Stimulated activated CD4-positive, alpha-beta T cell treated with anti-CD3 and anti-CD28 coated beads, Interleukin-12 subunit alpha, Interleukin-12 subunit beta, amount 100 ng/mL, for 4 hours (primary cell): ENCODE measurements at places on chromosomes 6 and 20.

DNA sequence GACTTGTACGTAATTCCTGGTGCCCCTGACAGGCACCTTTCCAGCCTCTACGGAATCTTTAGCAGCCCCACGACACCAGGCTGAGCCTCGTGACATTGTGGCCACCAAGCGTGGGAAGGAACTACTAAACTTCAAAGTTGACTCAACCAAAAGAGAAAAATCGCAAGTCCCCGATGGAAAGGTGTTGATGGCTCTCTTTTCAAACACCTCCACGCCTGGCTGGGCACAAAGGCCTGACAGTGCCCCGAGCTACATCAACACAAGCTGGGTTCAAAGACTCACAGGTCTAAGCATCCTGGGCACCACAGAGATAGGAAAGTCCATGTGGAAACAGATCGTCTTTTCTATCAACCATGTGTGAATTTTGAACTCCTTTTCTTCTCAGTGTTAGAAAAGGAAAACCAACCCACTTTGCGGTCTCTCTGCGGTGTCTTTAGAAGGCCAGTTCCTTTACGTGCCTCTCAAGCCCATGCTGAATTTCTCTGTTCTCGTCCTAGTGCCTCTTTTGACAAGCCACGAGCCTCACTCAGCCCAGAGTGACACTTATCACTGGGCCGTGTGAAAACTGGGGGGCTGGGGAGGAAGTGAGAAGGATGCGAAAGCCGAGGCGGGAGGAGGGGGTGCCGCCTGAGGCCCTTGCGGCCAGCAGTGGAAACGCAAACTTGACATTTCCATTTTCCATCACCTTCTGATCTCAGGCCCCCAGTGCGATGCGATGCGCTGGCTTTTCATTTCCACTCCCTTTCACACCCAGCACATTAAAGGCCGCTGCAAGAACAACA is 59.4 kb downstream of the GFOD1 start:
- DNase-seq, result peak; percentile 67

DNA sequence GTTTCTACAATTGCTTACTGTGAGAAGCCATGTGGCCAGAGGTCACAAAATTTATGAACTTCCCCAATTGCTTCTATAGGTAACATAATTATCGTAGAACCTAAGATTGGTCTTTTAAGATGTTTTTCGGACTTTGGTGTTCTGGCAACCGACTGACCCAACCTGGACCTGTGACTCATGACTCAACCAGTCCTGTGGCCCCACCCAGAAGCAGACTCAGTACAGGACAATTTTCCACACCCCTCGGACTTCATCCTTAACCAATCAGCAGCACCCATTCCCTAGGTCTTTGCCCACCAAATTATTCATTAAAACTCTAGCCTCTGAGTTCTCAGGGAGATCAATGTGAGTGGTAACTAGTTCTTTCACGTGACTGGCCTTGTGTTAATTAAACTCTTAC is 26.4 kb upstream of the AKAP12 start:
- DNase-seq, result no peak

DNA sequence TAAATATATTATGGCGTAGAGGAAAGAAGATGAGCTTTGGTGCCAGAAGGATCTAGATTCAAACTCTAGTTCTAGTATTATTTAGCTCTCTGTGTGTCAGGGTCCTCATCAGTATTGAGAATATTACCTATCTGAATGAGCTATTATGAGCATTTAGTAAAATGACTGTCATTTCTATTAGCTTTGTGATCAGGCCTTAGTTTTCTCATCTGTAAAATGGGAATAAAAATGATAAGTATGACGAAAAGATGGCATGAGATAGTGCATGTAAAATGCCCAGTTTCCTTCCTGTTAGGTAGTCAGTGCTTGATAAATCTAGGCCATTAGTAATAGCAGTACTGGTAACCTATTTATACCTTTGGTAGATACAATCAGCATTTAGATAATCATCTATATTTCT is 35.1 kb downstream of the NOX3 start:
- DNase-seq, result no peak

- no peak for DNase-seq
Observed at GRCh38 chr20:17457079-17457478, 74.1 kb downstream of the BFSP1 start.

- DNase-seq, result no peak
Observed at GRCh38 chr6:163339466-163339865, 75.1 kb upstream of the QKI start.

- DNase-seq, result no peak
Observed at GRCh38 chr20:8749101-8749500, 319.8 kb upstream of the PLCB4 start.

GRCh38 chr6:136510782-136511181 is 39.4 kb downstream of the MAP7 start:
- no peak for DNase-seq

GRCh38 chr6:161254464-161255253 is 19.2 kb downstream of the AGPAT4 start:
- no peak for DNase-seq

GRCh38 chr6:6918216-6918983 is 189.4 kb upstream of the RREB1 start:
- peak; percentile 73 for DNase-seq

- no peak for DNase-seq
Observed at GRCh38 chr20:47335251-47336128, 21.0 kb downstream of the ZMYND8 start.

DNA sequence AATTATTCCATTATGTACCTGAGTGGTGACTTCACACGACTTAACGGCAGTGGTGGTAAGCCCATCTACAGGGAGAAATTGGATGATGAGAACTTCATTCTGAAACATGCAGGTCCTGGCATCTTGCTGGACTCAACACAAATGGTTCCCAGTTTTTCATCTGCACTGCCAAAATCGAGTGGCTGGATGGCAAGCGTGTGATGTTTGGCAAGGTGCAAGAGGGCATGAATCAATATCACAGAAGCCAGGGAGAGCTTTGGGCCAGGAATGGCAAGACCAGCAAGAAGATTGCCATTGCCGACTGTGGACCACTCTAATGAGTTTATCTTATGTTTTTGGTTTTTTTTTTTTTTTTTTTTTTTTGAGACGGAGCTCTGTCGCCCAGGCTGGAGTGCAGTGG is 172.3 kb downstream of the ZNF217 start:
- DNase-seq, result no peak
